ENCODE measurements at places on chromosomes 16 and 17. TPM values are rescaled to one million over a fixed set of nuclear protein-coding genes. Genes with fewer than 3 reads are reported as not detected.

SCNN1B gene
- 0.66 TPM for total RNA-seq

SPATA32 gene
- not detected for total RNA-seq

VWA3A gene
- total RNA-seq, result 0.33 TPM

WNT9B gene
- 0.16 TPM for total RNA-seq

TSEN54 gene
- total RNA-seq, result 19.4 TPM
